ENCODE measurements at places on chromosomes 7 and 10.

DNA sequence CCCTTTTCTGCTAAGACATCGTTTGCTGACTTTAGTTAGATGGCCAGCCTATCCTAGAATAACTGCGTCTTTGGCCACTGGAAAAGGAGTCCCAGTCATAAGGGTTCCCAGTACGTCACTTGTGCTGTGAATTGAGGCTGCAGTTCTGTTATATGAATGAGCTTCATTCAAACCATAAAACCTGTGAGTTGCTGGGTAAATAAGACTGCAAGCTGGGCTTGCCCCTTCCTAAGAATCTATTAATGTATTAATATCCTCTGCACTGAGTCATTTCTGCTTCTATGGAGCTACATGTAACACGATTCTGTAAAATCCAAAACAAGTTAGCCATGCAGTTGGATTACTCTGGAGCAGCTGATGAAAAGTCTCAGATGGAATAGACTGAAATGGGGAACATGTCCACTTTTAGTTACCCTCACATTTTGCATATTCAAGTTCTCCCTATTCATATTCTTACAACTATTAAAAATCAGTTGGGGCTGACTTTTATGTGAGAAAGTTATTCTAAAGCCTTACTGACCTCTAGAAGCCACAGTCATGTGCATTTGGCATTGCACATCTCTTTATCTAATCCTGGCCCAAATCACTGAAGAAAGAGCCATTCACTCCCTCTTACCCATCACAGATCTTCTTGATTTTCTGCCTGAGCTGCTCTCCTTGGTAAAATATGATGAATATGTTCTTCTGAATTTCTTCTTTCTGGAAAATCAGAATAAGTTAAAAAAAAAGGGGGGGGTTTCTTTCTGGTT is 41.8 kb upstream of the TMEM213 start:
- H3K36me3 ChIP-seq, result no peaks in the 10 kb centered on the region
- no peaks in the 10 kb centered on the region for H3K27me3 ChIP-seq
- peak overlapping the region; percentile 82 for H3K27ac ChIP-seq
- peaks cover 19% of the 10 kb centered on the region for H3K4me1 ChIP-seq
- H3K4me3 ChIP-seq, result no peak overlapping the region
- DNase-seq, result no peak

- H3K4me3 ChIP-seq, result no peak overlapping the region
- H3K27ac ChIP-seq, result no peak overlapping the region
- DNase-seq, result no peak
- peaks cover 1% of the 10 kb centered on the region for H3K36me3 ChIP-seq
These were observed 22.8 kb upstream of the OSBPL3 start for GRCh38 chr7:25002786-25003185.

- no peaks in the 10 kb centered on the region for H3K27me3 ChIP-seq
- no peak overlapping the region for H3K27ac ChIP-seq
- peaks cover 18% of the 10 kb centered on the region for H3K4me1 ChIP-seq
These were observed 35.9 kb downstream of the TNRC18 start for GRCh38 chr7:5387711-5388245.

DNA sequence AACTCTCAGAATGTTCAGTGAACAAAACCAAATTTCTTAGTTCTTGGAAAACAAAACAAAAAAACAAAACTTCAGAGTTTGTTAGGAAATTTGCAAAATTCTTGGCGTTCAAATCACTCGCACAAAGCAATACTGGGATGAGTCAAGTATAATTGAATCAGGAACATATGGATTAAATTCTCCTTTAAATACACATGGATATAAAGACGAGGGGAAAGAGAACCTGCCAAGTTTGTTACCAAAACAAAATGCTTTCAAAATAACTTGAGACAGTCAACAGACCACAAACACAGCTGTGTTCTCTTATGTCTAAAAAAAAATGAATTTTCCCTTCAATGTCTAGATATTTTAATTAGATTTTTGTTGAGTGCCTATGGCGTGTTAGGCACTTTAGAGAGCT is 93.5 kb upstream of the MPP7 start:
- H3K27me3 ChIP-seq, result peaks cover 18% of the 10 kb centered on the region
- H3K4me1 ChIP-seq, result peaks cover 5% of the 10 kb centered on the region
- peaks cover 2% of the 10 kb centered on the region for H3K36me3 ChIP-seq
- DNase-seq, result no peak

GRCh38 chr7:132752431-132752830 is 176.2 kb upstream of the PLXNA4 start:
- H3K36me3 ChIP-seq, result no peaks in the 10 kb centered on the region
- peaks cover 7% of the 10 kb centered on the region for H3K4me1 ChIP-seq
- no peak for DNase-seq
- no peak overlapping the region for H3K27ac ChIP-seq
- H3K4me3 ChIP-seq, result no peak overlapping the region
- peaks cover 29% of the 10 kb centered on the region for H3K27me3 ChIP-seq
